NAMALWA (cell line): ENCODE measurements at places on chromosomes 1 and 21.

- DNase-seq = no peak
Observed at GRCh38 chr1:198711837-198712236, 73.0 kb downstream of the PTPRC start.

GRCh38 chr1:112983537-112984131, 27.6 kb upstream of the SLC16A1 start:
- DNase-seq = no peak

DNA sequence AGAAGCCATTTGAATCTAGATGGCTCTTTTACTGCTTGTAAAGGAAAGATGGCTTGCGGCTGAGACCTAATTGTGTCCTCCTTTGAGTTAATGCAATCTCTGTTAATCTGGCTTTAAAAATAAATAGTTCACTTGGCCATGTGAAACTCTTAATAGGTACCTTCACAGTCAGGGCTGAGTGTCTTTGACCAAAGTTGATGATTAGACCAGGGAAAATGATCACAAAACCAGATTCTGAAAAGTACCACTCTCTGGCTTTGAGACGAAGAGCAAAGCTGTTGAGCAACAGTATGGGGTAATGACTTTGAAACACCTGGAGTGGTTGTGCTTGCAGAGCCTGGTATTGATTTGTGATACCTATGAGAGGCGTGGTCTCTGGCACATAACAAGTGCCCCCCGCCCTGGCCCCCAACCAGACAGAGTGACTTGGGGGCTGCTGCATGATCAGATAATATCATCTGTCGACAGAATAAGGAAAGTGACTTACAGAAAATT, 4.7 kb downstream of the HUNK start:
- DNase-seq = no peak

DNA sequence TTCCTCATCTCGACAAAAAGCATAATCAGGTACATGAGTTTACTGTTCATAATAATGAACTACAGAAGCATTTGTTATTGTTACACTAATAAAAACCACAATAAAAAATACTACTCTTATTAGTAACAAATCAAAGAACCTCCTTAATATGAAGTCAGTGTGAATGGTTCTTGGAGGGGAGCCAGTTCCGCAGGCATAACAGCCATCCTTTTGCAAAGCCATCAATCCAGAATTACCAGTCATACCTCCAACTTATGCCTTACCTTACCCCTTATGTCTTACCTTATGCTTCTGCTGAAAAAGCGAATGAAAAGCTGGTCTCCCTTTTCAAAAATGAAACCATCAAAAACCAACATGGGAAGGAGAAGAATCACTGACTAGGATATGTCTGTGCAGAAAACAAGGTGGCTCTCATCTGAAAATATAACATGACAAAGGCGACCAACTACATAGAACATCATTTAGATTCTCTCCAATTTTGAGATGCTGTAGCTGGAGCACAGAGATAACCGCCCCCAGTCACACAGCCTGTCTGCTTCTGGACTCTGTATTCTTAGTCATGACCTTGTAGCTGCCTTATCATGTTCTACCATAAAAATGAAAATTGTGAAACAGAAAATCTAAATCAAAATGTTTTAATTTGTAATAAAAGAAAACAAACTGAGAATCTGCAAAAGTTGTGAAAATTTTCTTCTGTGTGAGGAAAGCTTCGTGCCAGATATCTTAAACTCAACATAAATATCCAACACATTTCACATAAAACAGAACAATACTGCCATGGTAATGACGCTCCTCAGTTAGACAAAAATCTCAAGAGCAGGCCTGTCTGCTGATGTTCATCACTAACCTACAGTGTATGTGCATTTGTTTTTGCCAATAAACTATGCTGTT, 438.2 kb downstream of the SMYD3 start:
- DNase-seq = no peak

- DNase-seq = no peak
Observed at GRCh38 chr1:24914226-24915069, 15.6 kb downstream of the RUNX3 start.

- peak; percentile 46 for DNase-seq
Observed at GRCh38 chr1:52032785-52033131, 852 bp downstream of the KTI12 start.
